NCI-H2081 treated with DMSO at 0.1 percent for 48 hours (cell line): ENCODE measurements at places on chromosomes 2 and 18.

GRCh38 chr2:74944987-74945787 is 13.3 kb upstream of the POLE4 start:
- DNase-seq, result no peak

GRCh38 chr18:457140-457519 is 43.4 kb downstream of the COLEC12 start:
- DNase-seq, result no peak

GRCh38 chr2:56749152-56749752 is 565.5 kb downstream of the CCDC85A start:
- DNase-seq, result peak; percentile 42

- DNase-seq, result no peak
Observed at GRCh38 chr2:94871226-94872087, at the start of gene TEKT4. TEKT4 (plus strand) TSS chr2:94871430; CDS start chr2:94871580, 150 bp downstream.

- DNase-seq, result peak; percentile 49
Observed at GRCh38 chr2:218995972-218996711, 2.9 kb upstream of the CRYBA2 start.

DNA sequence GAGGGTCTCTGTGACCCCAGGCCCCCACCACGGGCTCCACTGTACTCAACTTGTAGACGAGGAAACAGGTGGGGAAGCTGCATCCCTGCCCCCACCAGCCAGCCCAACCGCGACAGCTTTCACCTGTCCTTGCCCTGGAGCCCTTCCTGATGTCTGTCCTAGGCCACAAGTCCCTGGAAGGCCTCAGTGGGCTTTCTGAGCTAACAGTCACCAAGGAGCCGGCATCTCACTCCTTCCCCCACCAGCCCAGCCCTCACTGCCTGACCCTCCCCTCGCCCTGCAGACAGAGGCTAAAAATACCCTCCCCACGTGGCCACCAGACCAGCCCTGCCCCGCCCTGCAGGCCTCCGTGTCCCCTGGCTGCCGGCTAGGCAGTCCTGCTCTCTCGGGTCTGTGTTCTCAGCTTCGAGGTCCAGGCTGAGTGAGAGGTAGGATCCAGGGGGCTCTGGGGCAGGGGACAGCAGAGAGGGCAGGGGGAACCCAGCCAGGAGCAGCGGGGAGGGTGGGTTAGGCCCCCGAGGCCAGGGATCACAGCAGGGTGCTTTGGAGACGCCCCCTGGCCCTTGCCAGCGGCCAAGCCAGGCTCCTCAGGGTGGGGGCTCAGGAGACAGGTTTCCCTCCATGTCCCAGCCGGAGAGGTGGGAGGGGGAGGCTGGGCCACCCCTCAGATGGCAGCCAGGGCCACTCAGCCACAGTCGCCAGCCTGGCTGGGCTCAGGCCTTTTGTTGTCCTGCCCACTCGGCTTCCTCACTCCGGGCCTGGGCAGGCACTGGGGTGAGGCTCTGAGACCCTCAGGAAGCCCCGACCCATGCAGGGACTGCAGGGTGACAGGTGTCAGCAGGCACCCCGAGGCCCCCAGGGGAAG is at the start of gene KLHL30:
KLHL30 (plus strand) TSS at position 338 of the 865 bp plus-strand sequence. CDS start 2,087 bp downstream, outside the sequence.
- no peak for DNase-seq

- no peak for DNase-seq
Observed at GRCh38 chr2:53739032-53739431, 28.6 kb upstream of the CHAC2 start.

DNA sequence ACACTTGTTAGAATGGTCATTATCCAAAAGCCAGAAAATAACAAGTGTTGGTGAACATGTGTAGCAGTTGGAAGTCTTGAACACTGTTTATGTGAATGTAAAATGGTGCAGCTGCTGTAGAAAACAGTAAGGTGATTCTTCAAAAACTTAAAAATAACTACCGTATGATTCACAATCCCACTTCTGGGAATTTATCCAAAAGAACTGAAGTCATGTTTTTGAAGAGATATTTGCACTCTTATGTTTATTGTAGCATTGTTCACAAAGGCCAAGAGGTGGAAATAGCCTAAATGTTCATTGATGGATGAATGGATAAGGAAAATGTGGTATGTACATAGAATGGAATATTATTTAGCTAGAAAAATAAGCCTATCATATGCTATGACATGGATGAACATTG is 6.3 kb upstream of the SPP2 start:
- no peak for DNase-seq

- DNase-seq, result no peak
Observed at GRCh38 chr2:148642891-148643416, 1.6 kb upstream of the EPC2 start.

DNA sequence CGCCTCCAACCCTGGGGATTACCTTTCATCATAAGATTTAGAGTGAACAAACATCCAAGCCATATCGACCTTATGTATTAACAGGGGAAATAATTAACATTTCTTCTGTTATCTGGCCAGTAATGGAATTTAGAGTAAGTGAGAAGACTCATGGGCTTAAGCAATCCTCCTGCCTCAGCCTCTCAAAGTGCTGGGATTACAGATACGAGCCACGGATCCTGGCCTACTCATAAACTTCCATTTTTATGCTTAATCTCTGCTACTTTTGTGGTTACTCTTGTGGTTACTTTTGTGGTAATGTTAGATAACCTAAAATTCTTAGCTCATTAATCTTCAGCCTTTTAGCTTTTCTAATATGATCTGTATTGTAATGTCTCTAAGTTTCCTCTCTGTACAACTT is 159.3 kb upstream of the SLC8A1 start:
- no peak for DNase-seq

DNA sequence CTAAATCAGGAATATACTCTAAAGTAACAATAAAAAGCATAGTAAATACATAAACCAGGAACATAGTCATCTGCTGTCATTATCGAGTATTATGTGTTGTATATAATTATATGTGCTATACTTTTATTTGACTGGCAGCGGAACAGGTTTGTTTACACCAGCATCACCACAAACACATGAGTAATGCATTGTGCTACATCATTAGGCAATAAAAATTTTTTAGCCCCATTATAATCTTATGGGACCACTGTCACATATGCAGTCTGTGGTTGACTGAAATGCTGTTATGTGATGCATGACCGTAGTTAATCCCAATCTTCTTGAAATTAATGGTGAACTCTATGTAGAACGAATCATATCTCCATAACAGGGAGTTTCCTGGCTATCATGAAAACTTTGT is 136.7 kb upstream of the ZFP36L2 start:
- no peak for DNase-seq

DNA sequence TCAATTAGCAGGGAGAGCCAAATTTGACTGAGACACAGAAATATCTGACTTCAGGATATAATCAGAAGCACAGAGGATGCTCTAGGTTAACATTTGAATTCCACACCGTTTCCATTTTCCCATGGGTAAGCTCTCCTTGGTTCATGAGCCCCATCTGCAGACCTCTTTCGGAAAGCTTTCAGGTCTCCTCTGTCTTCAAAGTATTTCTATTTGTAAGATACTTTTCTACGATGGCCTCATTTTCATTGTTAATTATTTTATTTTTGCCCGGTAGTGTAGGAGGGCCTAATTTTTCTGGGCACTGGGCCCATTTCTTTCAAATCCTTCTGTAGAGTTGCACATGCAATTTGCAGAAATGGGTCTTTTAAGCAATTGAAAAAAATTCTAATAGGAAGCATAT is 53.8 kb downstream of the LRPPRC start:
- DNase-seq, result no peak

DNA sequence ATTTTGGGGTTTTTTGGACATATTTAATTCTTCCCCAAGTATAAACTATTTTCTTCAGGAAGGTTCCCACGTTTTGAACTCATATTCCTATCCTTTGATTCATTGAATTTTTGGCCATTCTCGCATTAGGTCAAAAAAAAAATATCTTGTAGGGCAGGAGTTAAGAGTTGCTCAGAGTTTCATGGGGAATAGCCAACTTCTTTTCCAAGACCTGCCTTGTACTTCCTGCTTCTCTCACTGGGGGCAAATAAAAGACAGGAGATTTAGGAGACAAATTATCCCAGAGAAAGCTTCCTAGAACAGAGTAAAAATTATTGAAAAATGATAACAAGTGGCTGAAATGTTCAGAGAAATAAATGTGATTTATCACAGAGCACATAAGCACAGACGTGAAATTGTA is 55.2 kb upstream of the BCL11A start:
- no peak for DNase-seq

- DNase-seq, result no peak
Observed at GRCh38 chr2:68748568-68748967, 14.0 kb downstream of the ARHGAP25 start.

DNA sequence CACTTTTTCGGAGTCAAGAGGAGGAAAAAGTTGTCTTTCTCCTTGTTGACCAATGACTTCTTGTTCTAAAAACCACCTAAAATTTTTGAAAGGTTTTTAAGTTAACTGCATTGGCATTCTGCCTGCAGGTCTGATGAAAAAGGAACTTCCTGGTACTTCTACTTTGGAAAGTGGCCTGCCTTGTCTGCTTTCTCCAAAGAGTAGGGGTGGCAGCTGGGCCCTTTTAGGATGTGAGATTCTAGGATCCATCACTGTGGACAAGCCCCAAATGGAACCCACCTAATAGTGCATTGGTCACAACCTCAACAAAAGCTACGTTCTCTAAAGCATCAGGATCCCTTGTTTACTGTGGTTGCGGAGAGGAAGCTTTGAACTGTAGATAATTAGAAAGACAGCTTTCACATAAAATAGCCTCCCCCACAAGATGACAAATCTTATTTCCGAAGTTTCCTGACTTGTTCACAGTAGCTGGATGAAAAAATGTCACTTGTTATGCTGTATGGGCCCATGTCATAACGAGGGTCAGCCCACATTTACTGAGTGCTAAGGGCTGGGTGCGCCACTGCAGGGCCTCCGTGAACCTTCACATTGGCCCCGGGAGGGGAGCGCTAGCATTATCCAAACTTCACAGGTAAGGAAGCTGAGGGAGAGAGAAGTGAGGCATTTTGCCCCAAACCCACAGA is 17.4 kb downstream of the ASPRV1 start:
- no peak for DNase-seq

- DNase-seq, result no peak
Observed at GRCh38 chr2:223654384-223654915, 52.3 kb upstream of the SCG2 start.

DNA sequence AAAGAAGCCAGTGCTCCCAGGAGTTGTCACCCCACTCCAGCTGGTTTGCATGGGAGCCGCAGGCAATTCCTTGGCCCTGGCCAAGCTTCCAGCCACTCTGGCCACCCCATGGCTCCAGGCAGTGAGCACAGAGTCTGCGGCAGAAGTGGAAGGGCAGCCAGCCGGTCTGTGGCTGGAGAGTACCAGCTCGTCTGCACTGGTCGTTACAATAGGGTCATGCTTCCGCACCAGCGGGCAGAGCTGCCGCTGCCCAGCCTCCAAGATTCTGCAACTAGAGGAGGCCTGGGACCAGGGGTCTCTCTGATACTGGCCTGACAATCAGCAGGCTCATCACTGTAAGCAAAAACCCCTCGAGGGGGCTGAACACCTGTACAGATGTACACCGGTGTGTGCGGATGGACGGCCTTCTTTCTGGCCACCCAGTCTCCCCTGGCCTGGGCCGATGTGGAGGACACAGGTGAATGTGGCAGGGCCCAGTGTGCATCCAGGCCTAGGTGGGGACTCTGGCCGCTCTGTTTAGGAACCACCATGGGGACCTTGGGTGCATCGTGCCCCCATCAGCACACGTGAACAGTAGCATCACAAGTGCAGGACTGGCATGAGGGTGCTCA is 51.9 kb upstream of the ODC1 start:
- DNase-seq, result no peak

DNA sequence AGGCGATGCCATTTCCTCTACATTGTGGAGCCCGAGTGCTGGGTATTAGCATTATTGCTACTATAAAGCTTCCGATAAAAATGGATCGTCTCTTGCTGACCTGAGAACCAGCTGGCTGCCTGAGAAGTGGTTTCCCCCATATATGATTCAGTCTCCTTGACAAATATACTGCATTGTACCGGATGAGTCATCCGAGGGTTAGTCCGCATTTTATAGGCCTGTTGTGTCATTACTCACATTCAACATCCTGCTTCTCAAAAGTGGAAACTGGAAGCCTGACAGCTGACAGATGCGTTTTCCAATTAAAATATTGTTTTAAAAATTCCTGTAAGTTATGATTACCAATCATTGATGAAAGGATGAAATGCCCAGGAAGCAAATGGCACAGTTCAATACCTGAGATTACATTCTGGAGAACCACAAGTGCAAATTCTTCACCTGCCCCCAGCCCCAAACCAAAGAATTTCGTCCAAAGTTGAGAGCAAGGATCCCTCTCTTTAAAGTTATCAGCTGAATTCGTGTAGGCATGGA is 65.7 kb downstream of the SPRED2 start:
- no peak for DNase-seq

DNA sequence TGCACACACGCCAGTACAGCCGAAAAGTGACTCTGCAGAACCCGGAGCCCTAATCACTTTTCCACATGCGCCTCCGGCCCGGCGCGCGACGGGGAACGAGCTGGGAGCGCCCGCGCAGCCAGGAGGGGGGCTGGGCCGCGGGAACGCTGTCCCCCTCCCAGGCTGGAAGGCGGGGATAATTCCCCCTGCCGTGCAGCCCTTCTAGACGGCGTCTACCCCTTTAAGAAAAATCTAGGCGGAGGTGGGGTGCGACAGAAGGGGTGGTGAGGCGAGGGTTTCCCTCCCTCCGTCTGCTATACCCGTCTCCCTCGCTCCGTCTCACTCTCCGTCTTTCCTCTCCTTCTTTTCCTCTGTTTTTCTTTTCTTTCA is 2.4 kb downstream of the CYP26B1 start:
- no peak for DNase-seq

DNA sequence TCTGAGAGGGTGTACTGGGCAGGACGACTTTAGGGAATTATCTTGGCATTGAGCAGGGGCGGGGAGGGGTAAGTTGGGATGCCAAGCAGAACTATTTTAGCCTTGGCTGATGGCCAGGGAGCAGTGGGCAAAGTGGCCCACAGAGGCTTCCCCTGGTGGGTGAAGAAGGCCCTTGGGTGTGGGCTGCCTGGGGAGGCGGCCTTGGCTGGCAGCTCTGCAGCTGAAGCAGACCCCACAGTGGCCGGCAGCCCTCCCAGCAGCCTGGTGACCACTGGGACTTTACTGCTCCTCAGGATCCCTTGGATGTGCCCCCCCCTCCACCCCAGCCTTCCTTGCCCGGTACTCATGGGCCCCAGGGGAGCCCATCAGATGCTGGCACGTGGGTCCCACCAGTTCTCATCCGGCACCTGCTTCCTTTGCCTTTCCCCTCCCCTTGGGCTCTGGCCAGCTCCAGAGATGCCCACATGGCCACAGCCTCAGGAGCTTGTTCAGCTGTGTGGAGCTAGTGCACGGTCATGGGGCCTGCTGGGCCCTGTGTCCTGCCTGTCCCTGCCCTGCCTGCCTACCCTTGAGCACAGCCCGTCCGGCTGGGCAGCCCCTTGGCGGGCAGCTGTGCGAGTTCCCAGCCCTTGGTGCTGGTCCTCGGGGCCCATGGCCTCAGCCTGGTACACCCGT is 122.1 kb upstream of the HS6ST1 start:
- DNase-seq, result no peak

GRCh38 chr2:22281033-22281432 is 1103.9 kb upstream of the KLHL29 start:
- no peak for DNase-seq

DNA sequence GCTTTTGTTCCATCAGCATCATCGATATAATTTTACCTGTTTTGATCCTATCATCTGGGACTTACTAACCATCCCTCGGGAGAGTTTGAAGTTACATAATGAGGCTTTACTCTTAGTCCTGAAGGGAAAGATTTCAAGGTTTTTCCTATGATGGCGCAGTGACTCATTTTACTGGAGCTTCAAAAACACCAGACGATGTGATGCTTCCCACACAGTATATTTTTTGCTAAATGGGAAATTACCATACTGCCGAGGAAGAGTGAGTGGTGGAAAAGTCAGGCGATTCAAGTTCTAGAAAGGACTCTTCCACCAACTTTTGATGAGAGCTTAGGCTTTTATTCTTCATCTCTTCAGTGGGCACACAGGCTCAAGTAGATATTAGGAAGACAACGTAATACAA is 44.6 kb upstream of the GCG start:
- DNase-seq, result no peak
